Activated T-helper 1 cell treated with anti-CD3 and anti-CD28 coated beads, Interleukin-2, amount 50 U/mL, for 16 hours (primary cell): ENCODE measurements at places on chromosomes 6 and 20.

DNA sequence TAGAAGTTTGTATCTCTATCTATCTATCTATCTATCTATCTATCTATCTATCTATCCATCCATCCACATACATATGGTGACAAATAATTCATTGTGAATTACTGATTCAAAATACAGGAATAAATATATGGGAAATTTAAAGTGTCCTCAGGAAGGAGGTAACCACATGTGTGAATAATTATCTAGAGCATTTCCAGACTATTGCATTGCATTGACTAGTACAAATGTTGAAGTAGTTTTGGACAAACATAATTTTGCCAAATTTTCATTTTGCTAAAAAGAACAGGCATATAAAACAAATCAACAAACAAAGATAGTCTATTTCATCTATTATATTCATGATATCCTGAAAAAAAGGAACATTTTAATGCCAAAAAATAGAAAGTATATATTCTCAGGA is 192.7 kb downstream of the UTRN start:
- DNase-seq, result no peak

DNA sequence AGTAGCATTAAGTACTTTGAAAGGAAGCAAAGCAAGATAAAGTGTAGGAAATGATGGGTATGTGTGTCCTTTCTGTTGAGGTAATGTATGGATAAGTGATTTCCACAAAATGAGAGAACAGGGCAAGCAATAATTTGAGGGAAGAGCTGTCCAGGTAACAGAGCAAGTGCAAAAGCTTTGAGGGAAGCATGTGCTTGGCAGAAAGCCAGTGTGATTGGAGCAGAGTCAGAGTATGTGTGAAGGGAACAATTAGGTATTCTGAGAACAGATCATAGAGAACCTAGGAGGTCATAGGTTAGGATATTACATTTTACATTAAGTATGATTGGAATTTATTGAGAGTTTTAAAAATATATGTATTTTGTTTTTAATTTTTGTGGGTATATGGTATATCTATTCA is 30.2 kb upstream of the MAN1A1 start:
- no peak for DNase-seq

GRCh38 chr6:136058852-136059251 is 191.3 kb downstream of the MTFR2 start:
- no peak for DNase-seq

- DNase-seq, result no peak
These were observed 21.2 kb downstream of the REPS1 start for GRCh38 chr6:138966870-138967269.

GRCh38 chr6:16770701-16771569 is 9.7 kb upstream of the ATXN1 start:
- DNase-seq, result peak; percentile 60

GRCh38 chr6:125149256-125150144 is 4.1 kb upstream of the TPD52L1 start:
- DNase-seq, result no peak

GRCh38 chr6:287489-287860 is 4.8 kb upstream of the DUSP22 start:
- DNase-seq, result no peak

GRCh38 chr20:9491324-9491723 is 23.1 kb upstream of the LAMP5 start:
- DNase-seq, result no peak

GRCh38 chr20:44703183-44703925 is 11.8 kb upstream of the CCN5 start:
- DNase-seq, result no peak

DNA sequence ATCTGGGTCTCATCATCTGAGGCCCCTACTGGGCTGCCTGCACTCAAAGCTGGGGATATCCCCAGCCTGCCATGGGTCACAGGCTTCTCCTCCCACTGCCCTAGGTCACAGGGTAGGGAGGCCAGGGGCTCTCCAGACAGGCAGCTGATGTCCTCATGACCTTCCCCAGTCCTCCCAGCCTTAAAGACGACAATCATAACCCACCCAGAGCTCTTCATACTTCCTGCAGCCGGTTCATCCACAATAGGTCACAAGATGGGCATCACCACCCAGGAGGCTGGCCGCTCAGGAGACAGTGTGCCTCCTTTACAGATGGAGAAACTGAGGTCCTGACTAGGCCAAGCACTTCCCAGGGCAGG is 15.2 kb downstream of the TFEB start:
- DNase-seq, result no peak

- DNase-seq, result no peak
These were observed 108.3 kb downstream of the UBE3D start for GRCh38 chr6:82957171-82957867.

GRCh38 chr6:119346936-119347335 is 2.6 kb downstream of the MAN1A1 start:
- DNase-seq, result no peak

- DNase-seq, result no peak
These were observed 315.3 kb downstream of the KIF16B start for GRCh38 chr20:16257813-16258430.

- DNase-seq, result no peak
These were observed 35.6 kb upstream of the GATA5 start for GRCh38 chr20:62511300-62511914.

DNA sequence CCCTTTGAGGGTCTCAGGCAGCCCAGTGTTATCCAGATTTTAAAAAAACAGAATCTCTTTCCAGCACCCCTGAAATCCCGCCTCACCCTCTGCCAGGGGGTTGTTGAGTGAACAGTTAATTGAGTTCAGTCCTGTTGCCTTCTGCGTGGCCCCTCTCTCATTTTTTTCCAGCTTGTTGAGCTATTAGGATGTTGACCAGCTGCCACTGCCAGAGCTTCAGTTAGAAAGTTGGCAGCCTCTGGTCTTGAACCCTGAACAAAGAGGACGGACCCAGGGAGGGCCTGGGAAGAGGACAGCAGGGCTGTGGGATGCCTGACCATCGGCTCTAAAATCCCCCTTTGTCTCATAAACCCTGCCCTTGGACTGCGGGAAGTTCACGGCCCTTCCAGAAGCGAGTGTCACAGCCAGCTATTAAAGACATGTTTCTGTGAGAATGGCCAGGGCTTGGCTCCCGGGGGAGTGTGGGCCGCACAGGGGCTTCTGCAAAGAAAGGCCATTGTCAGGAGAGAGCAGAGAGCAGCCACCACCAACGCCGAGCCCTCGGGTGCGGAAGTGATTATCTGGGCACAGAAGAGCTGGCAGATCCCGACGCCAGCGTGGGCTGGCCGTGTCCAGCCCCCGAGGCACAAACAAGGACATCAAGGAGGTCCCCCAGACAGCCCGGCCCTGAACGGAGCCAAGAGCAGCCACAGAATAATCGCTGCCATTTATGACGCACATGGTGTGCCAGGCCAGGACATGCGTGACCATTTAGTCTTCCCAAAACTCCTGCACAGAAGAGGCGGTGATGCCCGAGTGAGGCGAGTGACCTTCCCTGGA is 189.0 kb downstream of the ANKRD60 start:
- no peak for DNase-seq

DNA sequence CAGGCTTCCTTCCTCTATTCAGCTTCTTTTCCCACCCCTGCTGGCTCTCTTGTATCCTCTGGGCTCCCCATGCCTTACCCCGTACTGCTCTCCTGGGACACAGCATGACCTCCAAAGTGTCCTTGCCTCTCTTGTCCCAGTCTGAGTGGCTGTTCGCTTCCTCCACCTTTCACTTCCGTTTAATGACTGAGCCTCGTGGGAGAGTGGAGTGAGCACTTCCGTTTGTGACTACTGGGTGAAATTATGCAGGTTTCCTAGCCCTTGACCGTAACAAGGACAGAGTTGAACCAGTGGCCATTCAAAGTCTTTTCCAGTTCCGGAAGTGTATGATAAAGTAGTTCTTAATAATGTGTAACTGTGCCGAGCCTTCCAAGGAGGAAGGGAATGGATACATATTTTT is 109.2 kb downstream of the ARID1B start:
- DNase-seq, result no peak

DNA sequence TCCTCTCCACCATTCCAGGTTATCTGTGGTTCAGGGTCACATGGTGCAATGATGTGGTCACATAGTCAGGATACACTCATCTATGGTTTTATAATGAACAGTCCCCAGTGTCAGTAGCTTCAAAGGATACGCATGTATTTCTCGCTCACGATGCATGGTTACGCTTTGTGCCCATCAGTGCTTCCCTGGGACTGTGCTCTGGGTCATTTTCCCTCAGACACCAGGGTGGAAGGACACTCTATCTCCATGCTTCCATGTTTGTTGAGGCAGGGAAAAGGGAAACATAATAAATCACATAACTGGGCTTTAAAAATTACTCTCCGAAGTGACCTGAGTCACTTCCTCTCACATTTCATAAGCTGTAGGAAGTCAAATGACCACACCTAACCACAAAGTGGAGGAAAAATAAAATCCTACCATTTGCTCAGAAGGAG is 394.8 kb upstream of the NOX3 start:
- DNase-seq, result no peak

GRCh38 chr20:22848364-22848763 is 186.7 kb upstream of the SSTR4 start:
- DNase-seq, result no peak

DNA sequence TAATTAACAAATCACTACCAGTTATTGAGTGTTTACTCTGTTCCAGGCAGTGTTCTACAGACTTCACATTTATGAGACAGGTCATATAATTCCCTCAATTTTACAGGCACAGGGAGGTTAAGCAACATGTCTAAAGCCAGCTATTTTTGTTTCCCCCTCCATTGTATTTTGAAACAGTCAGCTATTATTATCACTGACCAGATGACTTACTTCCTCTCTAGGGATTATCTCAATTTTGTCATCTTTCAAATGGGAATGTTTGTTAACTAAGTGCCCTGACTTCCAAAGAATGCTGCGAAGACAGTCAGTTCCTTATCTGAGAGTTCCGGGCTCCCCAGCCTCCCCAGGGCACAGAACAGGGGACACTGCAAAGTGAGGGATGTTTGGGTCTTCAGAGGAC is 5.6 kb upstream of the CNPY3 start:
- no peak for DNase-seq

DNA sequence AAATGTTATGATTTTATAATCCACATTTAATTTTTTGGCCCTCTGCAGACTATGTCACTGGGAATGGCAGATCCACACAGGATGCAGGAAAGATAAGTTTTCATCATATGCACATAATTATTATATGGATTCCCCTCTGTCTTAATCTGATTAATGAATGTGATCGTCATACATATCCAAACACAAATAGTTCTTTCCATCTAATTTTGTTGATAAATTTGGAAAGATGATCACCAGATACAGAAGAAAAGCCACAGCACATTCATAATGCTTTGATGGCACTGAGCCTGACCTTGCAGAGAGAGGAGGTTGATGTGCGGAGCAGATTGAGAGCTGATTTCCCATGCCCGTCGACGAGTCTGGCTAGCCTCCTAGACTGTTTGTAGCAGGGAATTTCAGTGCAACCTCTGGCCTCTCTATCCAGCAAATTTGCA is 471.5 kb downstream of the EPM2A start:
- DNase-seq, result no peak

DNA sequence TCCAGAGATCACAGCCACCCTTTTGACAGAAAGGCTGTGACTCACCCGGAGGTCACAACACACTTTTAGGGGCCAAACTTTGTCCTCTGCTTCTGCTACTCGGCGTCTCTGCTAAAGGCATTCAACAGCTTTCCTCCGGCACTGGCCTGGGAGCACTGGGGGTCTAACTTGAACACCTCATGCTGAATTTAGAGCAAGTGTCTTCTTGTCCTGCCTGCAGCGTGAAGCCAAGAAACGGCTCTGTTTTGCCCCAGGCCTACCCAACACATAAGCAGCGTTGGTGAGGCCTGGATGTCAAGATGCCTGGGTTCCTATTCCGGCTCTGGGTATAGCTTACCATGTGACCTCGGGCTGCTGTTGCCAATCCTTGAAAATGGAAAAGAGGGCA is 2.3 kb downstream of the CDH22 start:
- DNase-seq, result no peak

DNA sequence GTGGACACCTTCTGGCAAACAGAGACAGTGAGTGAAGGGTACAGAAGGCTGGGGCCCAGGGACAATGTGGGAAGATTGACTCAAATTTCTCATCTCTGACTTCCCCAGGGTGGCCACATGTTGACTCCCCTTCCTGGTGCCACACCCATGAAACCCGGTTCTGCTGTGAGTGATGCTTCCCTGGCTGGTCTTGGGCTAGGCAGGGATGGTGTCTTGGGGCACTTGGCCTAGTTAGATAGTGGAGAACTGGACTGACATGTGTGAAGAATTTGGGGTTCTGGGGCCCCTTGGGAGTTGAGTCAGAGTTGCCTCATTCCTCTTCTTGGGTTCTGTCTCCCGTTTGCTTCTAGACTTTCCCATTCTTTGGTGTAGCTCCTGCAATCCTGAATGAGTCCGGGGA is 34.2 kb downstream of the GSS start:
- no peak for DNase-seq

- DNase-seq, result no peak
These were observed 31.4 kb upstream of the SEC63 start for GRCh38 chr6:107989166-107990094.

GRCh38 chr6:5159162-5159561 is 74.0 kb downstream of the PPP1R3G start:
- no peak for DNase-seq

DNA sequence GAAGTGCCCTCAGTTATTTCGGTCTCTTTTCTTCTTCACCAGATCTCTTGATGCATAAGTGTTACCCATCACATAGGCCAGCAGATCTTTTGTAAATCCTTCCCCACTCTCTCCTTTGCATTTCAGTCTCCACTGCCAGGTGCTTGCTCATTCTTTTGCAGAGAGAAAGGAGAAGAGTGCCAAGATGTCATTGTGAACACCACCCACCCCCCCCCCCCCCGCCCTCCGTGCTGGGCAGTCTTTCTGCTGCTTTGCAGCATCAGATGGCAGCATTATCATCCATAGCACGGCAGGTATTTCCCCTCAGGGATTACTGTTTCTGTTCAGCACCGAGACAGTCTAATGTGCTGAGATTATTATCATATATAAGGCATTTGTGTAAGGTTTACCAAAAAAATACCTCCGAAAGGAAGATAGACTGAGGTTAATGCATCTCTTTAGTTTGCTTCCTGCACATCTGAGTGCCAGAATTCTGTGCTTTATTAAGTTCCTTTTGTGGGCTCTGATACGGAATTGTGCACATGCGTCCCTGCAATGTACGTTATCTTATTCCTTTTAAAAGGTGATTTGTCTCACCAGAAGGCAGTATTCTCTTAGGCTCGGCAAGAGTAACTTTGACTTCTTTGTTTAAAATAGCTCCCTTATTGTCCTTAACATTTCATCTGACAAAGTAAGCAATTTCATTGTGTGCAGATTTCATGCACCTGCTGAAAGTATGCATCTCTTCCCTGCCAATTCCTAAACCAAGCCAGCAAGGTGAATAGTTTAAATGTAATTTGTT is 128.8 kb downstream of the PHACTR1 start:
- no peak for DNase-seq

- DNase-seq, result no peak
These were observed 11.9 kb upstream of the HELZ2 start for GRCh38 chr20:63585616-63586565.

GRCh38 chr6:16480763-16481560 is 242.6 kb downstream of the GMPR start:
- no peak for DNase-seq

GRCh38 chr6:7541175-7542064 is at the start of gene DSP:
DSP (plus strand) TSS chr6:7541671; CDS start chr6:7541916, 245 bp downstream.
- DNase-seq, result no peak

GRCh38 chr6:49923826-49924225 is 40.1 kb downstream of the DEFB114 start:
- no peak for DNase-seq
